ENCODE measurements at places on chromosomes 13 and 19. TPM values are rescaled to one million over a fixed set of nuclear protein-coding genes. Genes with fewer than 3 reads are reported as not detected.

The PSG11 gene
- total RNA-seq, result 0.71 TPM

The SYCN gene
- not detected for total RNA-seq

The SMIM24 gene
- not detected for total RNA-seq

The FBN3 gene
- total RNA-seq, result not detected

The FFAR3 gene
- not detected for total RNA-seq

The ZNF766 gene
- 7.1 TPM for total RNA-seq

The ZNF77 gene
- 2.0 TPM for total RNA-seq

The MISP3 gene
- total RNA-seq, result 0.35 TPM

The NTN5 gene
- not detected for total RNA-seq

The TBXA2R gene
- total RNA-seq, result 8.6 TPM

The CRX gene
- not detected for total RNA-seq

The PSENEN gene
- 68.6 TPM for total RNA-seq

The KLHL1 gene
- total RNA-seq, result not detected
